ENCODE measurements at places on chromosomes 2 and 18.

DNA sequence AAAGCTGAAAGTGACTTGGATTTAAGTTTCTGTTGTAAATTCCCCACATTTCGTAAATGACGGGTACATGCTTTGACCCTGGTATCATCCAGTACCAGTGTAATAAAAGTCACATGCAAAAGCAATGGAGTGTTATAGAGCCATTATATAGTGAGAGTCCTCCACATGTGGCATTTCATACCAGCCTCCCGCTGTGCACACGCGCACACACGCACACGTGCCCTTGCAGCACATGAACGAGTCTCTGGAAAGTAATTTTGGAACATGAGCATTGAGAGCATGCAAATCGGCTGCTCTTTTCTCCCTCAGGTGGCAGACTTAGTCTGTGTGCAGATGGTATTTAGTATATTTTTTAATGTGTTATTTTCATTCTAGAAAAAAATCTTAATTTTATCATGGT, 198.1 kb downstream of the ZNF407 start:
- DNase-seq, result no peak

DNA sequence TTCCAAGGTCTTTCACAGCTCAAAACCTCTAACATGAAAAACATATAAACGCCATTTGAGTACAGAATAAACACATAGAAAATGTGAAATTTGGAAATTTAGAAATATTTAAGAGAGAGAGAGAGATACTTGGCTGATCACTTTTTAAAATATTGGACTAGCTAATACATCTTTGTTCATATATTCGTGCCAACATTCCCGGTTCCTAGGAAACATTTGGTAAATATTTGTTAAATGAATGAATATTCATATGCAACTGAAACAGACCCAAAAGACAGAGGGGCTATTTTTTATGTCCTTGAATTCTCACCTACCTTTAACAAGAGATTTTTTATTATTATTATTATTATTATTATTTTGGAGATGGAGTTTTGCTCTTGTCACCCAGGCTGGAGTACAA, 8.3 kb upstream of the COLEC12 start:
- DNase-seq, result no peak

GRCh38 chr18:63683152-63683551, 19.6 kb upstream of the SERPINB11 start:
- no peak for DNase-seq

DNA sequence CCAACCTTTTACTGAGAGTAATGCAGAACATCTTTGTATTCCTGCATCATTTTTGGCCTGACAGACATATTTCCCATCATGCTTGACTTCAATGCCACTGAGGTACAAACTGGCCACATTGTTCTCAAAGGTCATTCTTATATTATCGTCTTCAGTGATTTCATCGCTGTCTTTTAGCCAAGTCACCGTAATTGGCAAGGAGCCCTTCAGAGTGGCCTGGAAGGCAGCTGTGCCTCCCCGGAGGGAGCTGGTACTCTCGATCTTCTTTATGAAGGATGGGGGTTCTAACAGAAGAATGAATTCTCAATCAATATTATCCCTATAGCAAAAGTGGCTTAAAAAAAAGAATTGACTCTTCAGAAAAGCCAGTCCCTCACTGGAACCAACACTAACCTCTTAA, 75.9 kb downstream of the TTN start:
- no peak for DNase-seq

- DNase-seq, result no peak
These were observed 232.3 kb downstream of the RIT2 start for GRCh38 chr18:42883169-42883568.
